KBM-7 (cell line): ENCODE measurements at places on chromosomes 5 and 9.

DNA sequence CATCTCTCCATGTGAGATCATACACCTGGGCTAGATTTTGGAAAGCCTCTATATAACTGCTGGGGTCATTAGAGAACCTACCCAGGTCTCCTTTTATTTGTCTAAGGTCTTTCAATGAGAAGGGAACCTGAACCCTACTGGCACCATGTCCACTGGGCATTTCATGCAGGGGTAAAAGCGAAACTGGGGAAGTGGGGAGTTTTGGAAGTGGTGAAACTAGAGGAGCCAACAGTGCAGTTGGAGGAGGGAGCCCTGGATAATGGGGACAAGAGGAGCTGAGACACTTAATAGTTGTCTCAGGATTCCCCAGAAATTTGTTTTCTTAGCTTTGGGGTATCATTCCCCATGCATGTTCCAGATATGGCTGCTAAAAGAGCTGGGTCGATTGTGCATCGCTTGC lies 169.0 kb upstream of the NREP start:
- DNase-seq = no peak

- DNase-seq = no peak
These were observed 178.4 kb upstream of the MVB12B start for GRCh38 chr9:126147936-126148870.

GRCh38 chr5:139038613-139039305 lies 159.4 kb downstream of the SIL1 start:
- no peak for DNase-seq

GRCh38 chr5:157390551-157391297 lies 69.3 kb upstream of the NIPAL4 start:
- no peak for DNase-seq

DNA sequence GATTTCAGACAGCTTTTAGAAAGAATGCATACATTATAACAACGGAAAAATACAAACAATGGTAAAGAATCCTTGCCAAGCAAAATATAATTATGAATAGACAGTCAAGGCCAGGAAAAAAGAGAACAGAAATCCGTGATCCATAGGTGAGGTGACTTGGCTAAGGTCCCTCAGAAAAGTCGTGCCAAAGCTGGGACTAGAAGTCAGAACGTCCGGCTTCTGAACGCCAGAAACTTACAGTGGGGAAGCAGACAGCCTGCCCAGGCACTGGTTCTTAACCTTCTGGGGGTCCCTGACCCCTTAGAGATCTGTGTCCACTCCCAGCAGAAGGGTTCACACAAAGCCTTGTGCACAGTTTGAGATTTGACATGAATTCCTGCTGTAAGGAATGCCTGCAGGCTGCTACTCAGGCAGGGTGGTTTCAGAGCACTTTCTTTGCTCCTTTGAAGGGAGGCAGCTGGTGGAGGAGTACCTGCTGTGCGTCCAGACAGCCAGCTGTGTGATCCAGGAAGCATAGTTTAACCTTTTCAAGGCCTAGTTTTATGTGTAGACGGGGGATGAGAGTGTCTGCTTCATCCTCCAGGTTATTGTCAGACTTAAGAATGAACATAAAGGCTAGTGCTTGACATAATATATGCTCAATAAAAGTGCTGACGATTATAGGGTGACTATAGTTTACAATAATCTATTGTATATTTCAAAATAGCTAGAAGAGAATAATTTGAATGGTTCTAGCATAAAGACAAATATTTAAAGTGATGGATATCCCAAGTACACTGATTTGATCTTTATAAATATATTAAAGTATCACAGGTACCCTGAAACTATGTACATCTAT lies 852 bp downstream of the ARHGEF37 start:
- no peak for DNase-seq

DNA sequence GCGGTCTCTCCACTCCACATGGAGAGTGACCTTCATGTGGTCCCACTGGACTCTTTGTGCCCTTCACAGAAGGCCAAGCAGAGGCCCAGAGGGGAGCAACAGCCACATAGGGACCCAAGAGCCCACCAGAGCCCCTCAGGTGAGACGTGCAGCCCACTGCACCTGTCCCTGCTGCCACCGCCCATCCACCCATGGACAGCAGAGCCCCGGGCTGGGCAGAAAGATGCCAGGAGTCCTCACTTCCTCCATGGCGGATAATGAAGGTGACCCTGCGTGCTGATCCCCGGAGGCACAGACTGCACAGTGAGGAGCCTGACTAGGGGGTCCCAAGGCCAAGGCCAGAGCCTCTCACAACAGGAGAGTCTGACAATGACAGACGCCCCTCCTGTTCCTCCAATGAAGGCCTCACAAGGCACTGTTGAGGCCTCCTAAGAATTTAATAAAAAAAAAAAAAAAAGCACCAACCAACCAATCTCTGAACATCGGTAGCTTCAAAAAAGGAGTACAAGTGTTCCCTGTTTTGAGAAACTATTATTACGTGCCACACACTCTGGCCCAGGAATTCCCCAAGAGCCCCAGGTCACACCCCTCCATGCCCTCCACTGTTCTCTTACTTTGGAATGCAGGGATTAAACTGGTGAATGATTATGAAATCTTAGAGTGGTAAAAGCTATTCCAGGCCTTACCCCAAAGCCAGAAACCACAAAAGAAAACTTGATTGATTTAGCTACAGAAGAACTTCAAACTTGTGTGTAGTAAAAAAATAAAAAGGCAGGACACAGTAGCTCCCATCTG lies 2.8 kb upstream of the PPP1R26 start:
- DNase-seq = no peak

DNA sequence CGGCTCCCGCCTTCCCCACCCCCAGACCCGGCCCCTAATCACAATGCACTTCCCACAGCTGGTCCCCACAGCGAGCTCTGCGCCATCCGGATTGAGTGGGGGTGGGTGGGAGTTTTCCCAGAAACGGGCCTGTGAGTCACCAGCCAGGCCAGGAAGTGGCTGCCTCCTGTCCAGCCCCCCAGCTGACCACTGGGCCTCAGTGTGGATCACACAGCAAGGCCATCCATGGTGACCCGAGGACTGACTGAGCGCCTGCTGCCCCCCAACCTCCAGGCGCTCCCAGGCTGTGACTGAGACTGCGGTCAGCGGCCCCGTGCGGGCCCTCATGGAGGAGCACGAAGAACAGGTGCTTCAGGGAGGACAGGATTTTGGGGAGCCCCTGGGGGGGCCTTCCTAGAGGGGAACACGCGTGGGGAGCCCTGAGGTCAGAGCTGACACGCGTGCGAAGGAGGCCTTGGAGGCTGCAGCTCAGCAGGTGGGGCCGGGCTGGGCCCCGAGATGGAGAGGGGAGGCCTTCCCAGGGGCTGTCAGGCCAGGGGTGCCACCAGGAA lies 48.3 kb upstream of the EGFL7 start:
- DNase-seq = no peak

DNA sequence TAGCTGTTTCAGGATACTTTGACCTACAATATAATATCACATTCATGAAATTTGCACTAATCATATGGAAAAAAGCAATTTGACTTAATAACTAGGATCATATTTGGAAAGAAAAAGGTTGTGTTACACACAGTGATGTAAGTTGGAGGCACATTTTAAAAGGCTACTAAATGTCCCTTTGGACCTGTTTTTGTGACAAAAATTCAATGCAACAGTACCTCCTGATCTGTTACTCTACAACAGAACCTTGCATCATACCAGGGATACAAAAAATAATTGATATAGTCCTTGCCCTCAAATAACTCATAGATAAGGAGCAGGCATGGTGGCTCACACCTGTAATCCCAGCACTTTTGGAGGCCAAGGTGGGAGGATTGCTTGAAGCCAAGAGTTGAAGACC lies 67.1 kb downstream of the BAAT start:
- DNase-seq = no peak

- DNase-seq = peak; percentile 7
These were observed 83.0 kb upstream of the IL33 start for GRCh38 chr9:6132650-6133049.

- no peak for DNase-seq
These were observed 6.3 kb downstream of the DOLK start for GRCh38 chr9:128940946-128941755.

- peak; percentile 72 for DNase-seq
These were observed 59.0 kb downstream of the MAT2B start for GRCh38 chr5:163564321-163564938.

- DNase-seq = no peak
These were observed 20.9 kb downstream of the ENG start for GRCh38 chr9:127833555-127833954.

- DNase-seq = peak; percentile 57
These were observed 209.4 kb downstream of the PIK3R1 start for GRCh38 chr5:68424799-68425537.

GRCh38 chr9:79610019-79610631 lies 38.4 kb downstream of the TLE4 start:
- DNase-seq = no peak

DNA sequence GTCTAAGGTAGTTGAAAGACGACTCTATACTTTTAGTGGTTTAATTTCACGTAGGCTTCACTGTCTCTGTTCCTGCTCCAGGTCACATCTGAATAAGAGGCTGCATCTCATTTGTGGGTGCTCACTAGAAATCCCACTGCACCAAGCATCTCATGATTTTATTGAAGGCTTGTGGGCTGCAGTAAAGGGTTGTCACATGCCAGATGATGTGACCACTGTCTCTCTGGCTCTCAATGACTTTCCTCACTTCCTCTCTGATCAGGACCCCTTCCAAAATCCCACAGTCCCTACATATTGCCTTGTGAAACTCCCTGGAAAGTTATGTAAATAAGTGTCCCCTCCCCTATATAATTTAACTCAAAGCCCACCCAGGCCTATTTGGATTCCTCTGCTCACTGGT lies 8.9 kb upstream of the ZCCHC10 start:
- DNase-seq = no peak

DNA sequence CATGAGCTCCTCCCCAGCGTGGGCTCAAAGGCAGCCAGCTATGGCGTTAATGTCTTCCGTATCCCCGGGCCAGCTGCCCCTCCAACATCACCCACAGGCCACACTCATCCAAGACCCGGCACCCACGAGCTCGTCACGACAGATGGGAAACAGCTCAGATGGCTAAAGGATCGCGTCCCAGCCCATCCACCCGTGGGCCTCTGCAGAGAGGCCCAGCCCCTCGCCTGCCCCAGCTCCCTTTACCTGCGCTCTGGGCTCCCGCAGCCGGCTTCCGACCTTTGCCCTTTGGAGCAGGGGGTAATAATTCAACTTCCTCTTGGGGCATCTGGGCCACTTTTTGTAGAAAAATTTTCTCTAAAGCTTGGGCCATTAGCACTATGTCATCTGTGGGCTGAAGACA lies 16.5 kb downstream of the BRD3 start:
- no peak for DNase-seq

- no peak for DNase-seq
These were observed 204.1 kb downstream of the GABBR2 start for GRCh38 chr9:98504298-98505282.

DNA sequence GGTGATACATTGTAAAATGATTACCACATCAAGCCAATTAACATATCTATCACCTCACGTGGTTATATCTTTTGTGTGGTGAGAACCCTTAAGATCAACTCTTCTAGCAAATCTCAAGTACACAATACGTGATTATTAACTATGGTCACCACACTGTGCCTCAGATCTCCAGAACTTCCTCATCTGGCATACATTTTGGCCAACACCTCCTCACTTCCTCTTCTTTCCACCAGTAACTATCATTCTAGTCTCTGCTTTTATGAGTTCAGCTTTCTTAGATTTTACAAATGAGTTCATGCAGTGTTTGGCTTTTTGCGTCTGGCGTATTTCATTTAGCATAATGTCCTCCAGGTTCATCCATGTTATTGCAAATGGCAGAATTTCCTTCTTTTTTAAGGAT lies 35.8 kb downstream of the PRKACG start:
- DNase-seq = peak; percentile 81

GRCh38 chr5:58615972-58616371 lies 33.1 kb downstream of the RAB3C start:
- DNase-seq = no peak

DNA sequence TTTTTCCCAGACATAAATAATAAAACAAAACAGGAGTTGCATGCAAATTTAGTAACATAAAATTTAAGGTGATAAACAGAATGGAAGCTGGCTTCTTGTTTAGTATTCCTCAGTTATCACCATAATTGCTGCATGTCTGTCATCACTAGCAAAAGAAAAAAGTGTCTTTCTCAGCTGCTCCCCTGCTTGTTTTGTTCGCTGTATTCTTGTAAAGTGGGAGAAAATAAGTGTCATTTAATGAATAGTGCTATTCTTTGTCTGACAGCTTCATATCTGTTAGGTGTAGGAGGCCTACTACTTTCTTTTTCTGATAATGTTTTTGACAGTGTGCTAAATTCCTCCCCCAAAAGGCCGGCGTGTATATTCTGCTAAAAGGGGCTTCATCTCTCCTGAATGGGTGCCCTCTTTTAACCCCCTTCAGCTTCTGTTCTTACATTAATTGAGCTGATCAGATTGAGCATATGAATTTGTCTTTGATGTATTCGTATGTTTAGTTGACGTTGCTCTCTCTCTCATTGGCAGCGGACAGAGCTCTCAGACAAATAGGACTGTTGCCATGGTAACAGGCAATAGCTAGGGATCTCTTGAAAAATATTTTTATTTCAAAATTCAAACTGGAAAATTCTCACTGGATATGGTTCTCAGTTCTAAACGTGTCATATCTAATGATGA lies 303.8 kb downstream of the KIAA0825 start:
- DNase-seq = no peak

DNA sequence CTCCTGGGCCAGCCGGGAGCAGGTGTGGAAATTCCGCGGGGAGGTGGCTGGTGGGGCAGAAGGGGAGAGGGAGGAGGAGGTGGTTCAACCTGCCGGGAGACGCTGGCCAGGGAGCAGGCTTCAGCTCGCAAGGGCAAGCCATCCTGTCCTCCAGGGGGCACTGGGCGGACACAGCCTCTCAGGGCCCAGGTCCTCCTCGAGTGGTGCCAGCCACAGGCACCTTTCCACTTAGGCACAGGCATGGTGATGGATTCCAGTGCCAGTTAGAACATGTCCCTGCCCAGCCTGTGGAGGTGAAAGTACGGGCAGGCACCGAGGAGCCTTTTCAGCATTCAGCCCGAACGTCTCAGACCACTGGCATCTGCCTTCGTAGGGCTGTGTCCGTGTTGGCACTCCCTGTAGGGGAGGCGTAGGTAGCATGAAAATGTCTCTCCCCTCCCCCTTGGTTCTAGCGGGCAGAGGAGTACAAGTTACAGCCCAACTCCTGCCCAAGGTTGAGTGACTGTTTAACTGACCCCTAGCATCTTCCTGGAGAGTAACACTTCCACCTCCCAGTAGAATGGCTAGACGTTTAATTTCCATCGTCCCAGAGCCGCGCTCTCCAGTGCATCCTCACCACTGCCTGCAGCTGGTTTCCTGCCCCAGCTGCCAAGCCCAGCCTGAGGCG lies 48.9 kb downstream of the DAB2IP start:
- no peak for DNase-seq

GRCh38 chr9:131915181-131915580 lies 164.5 kb downstream of the MED27 start:
- DNase-seq = no peak

GRCh38 chr9:79236466-79236865 lies 335.3 kb upstream of the TLE4 start:
- no peak for DNase-seq

GRCh38 chr5:138177941-138178515 lies 402 bp downstream of the BRD8 start:
- DNase-seq = peak; percentile 43

- no peak for DNase-seq
These were observed 15.6 kb downstream of the FKBP15 start for GRCh38 chr9:113205432-113205831.

DNA sequence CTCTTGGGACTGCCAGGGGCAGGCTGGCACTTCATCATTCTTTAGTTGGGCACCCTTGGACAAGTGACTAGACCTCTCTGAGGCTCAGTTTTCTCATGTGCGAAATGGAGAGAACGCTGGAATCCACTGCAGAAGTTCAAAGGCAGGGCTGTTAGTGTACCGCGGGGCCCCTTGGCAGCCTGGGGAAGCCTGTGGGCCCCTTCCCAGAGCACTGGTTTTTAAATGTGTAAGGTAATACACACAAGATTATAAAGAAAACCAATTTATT lies 209.5 kb upstream of the MVB12B start:
- DNase-seq = no peak
